PC-9 (cell line): ENCODE measurements at places on chromosomes 13 and 19.

- DNase-seq = no peak
Measured at GRCh38 chr13:79314652-79315051, 91.4 kb downstream of the RBM26 start.

DNA sequence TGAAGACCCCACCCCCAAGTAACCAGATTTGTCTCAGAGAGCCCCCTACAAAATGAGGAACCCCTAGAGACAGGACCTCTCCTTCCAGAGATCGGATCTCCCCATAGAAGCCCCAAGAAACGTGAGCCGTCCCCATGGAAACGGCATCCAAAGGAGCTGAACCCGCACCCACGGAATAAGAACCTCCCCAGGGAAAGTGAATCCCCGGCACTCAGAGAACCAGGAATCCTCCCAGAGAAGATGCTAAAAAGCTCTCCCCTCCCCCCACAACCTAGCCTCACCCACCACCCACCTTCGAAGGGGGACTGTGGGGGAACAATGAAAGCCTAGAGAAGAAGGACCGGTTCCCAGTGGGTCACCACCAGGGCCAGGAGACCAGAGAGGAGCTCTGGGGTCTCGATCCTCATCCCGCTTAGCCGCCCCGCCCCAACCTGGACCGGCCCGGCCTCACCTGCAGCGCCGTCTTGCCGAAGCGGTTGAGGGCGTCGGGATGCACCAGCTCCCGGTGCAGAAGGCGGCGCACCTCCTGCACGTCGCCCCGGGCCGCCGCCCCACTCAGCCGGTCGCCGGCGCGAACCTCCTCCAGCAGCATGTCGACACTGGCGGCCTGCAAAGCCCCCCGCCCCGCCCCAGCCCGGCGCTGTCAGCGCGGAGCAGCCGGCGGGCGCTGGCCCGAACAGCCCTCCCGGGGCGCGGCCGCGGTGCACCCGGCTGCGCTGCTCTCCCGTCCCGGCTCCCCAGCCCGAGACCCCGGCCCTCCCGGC, 535 bp downstream of the CDKN2D start:
- no peak for DNase-seq

GRCh38 chr13:44822291-44822690, 167.0 kb downstream of the NUFIP1 start:
- no peak for DNase-seq

- peak; percentile 58 for DNase-seq
Measured at GRCh38 chr13:93249364-93250306, 23.0 kb downstream of the GPC6 start.

- no peak for DNase-seq
Measured at GRCh38 chr19:10074153-10074552, 12.0 kb upstream of the SHFL start.

DNA sequence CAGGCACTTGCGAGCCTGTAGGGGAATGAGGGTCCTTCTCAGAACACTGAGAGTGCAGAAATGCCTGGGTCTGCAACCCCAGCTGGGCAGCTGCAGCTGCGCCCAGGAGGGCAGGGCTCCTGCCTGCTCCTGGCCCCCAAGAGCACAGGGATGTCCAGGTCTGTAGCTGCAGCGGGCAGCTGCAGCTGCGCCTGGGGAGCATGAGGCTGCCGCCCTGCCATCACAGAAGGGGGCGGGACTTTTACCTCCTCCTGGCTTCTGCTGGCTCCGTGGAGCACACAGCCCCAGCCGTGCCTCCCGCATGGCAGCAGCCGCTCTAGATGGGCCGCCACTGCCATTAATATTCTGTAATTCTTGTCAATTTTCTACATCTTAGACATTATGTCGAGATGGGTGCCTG, 17.8 kb downstream of the CPB2 start:
- no peak for DNase-seq

DNA sequence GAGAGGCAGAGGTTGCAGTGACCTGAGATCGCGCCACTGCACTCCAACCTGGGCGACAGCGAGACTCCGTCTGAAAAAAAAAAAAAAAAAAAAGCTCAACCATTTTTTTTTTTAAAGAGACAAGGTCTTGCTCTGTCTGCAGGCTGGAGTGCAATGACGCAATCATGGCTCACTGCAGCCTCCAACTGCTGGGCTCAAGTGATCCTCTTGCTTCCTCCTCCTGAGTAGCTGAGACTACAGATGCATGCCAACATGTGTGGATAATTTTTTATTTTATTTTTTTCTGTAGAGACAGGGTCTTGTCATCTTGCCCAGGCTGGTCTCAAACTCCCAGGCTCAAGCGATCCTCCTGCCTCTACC, 10.3 kb downstream of the EHD2 start:
- peak; percentile 83 for DNase-seq

GRCh38 chr13:23921451-23921888, 24.2 kb upstream of the C1QTNF9B start:
- DNase-seq = peak; percentile 43

GRCh38 chr13:90719461-90719860, 628.0 kb upstream of the MIR17HG start:
- no peak for DNase-seq

- DNase-seq = no peak
Measured at GRCh38 chr13:31476753-31477152, 262.6 kb upstream of the RXFP2 start.

DNA sequence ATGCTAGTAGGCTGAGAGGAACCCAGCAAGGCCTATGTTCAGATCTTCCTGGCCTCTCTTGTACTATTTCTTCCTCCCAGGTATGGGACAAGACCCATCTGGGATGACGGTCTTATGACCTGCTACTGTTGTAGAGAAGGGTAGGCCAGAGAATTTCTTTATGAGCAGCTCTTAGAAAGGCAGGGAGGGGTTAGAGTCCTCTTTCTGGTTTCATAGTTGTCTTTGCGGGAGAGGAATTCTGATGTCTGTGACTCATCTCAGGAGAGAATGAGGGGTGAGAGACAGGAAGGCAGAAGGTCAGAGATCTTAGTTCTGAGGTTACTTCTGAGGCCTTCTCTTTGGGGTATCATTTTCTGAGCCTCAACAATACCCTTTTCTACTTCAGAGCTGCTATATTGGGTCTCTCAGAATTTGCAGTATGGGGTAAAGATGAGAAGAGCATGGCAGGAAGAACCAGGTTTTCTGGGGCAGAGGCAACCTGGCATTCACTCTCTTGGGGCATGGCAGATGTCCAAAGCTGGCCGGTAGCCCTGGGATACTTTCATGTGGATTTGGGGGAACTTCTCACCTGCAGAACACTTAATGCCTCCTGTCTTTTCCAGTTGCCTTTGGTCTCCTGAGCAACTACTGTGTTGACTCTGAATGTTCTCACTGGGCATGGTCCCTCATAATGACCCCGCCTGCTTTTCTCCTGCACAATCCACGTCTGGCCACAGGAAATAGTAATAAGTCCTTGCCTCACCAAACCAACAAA, 154.4 kb downstream of the GGACT start:
- peak; percentile 50 for DNase-seq

DNA sequence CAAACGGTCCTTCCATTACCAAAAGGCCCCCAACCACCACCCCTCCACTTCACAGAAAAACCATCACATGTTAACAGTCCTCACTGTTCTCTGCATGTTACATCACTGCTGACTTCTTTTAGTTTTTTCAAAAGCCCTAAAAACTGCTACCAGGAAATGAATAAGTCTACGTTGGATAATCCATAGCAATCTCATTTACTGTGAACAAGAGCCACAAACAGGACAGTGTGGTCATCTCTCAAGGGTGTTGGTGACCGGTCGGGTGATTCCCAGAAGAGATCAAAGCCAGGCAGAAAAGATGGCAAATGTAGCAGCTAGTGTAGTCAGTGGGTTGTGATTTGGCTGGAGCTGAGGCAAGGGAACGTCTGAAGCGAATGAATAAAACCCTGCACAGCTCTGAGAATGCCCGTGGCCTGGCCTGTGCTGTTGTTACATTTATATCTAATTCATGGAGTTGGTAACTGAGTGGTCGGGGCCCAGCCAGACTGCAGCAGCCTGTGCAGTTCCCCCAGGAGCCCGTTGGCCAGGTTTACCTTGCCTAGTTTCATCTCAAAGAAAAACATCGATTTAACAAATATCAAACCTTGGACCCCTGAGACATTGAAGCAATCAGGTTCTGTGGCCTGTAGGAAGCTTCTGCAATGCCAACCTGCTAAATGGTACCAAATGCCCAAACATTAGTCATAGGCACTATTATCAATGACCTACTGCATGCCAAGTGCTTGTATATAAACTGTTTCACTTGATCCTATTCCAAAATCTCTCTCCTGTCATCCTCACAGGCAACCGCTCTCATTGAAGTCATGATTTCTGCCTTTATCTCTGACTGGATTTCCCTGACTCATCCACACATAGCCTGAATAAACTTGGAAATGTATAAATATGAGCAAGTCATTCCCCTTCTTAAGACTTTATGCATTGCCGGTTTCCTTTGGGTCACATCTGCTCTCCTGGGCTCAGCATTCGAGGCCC, 153.8 kb upstream of the SERP2 start:
- DNase-seq = no peak

GRCh38 chr19:44770550-44771257, 7.0 kb upstream of the CBLC start:
- peak; percentile 90 for DNase-seq

- no peak for DNase-seq
Measured at GRCh38 chr19:9935506-9936325, 599 bp downstream of the OLFM2 start.

GRCh38 chr19:5013761-5014160, 44.8 kb downstream of the KDM4B start:
- DNase-seq = no peak

DNA sequence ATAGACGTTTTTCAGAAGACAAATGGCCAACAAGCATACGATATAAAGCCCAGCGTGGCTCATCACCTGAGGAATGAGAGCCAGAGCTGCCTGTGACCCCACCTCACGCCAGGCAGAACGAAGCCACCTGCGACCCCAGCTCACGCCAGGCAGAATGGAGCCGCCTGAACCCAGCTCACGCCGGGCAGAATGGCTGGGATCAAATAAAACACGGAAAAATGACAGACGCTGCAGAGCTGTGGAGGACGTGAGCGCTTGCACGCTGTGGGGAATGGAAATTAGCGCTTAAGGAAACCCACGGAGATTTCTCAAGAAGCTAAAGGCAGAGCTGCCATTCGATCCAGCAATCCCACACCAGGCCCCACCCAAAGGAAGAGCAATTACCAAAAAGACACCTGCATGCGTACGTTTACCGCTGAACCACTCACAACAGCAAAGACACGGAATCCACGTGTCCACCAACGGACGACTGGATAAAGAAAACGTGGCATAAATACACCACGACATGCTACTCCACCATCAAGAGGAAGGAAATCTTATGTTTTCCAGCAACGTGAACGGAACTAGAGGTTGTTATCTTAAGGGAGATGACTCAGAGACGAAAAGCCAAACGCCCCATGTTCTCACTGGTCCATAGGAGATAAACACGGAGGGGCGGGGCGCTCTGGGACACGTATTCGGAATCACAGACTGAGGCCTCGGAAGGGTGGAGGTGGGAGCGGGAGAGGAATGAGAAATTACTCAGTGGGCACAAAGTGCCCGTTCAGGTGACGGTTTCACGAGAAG, 30.7 kb upstream of the C13orf46 start:
- peak; percentile 53 for DNase-seq
